Caco-2 (cell line): ENCODE measurements at places on chromosomes 1 and 21. TPM values are rescaled to one million over a fixed set of nuclear protein-coding genes. Genes with fewer than 3 reads are reported as not detected.

Gene KCND3
- total RNA-seq: 4.0 and 5.1 TPM in 2 replicates

Gene TAS1R1
- total RNA-seq: not detected in 2 replicates

Gene ST6GALNAC5
- 0.09 and 0.14 TPM in 2 replicates for total RNA-seq

Gene C1QA
- total RNA-seq: not detected in 2 replicates

Gene EXO1
- 18.5 and 19.6 TPM in 2 replicates for total RNA-seq

Gene SMPDL3B
- 11.3 and 11.7 TPM in 2 replicates for total RNA-seq
